ENCODE measurements at places on chromosomes 12 and 14. TPM values are rescaled to one million over a fixed set of nuclear protein-coding genes. Genes with fewer than 3 reads are reported as not detected.
A peak's percentile ranks its signal among the peaks of the same experiment; 100 is the strongest.

The SPIC gene
- total RNA-seq = not detected

The BATF gene
- 39.4 TPM for total RNA-seq

The ANO4 gene
- not detected for total RNA-seq

The MSI1 gene
- not detected for total RNA-seq

GRCh38 chr14:98370352-98370751, 901.6 kb downstream of the BCL11B start:
- H3K27me3 ChIP-seq = no peaks in the 10 kb centered on the region
- no peak overlapping the region for H3K4me3 ChIP-seq
- H3K4me1 ChIP-seq = peaks cover 8% of the 10 kb centered on the region
- peaks cover 9% of the 10 kb centered on the region for H3K36me3 ChIP-seq
- no peak overlapping the region for H3K27ac ChIP-seq
- no peak for DNase-seq

DNA sequence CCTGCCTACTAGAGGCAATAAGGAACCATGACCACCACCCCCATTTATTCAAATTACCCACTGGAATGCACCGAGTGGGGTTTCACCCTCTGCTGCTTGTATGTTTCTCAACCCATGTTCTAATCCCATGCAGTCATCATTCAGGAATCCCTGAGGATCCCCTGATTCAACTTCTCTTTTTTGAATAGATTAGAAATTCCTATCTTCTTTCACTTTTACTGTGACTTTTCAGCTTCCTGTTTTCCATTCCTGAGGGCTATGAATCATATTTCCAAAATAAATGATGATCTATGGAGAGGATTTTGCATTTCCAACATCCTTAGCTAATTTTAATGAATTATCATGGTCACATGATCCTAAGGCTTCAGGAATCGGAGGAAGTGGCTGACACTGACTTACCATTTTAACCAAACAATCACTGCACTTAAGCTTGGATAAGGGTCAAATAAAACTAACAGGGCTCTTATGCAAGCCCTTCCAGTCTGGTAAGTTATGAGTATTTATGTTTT, 19.4 kb upstream of the P2RX4 start:
- DNase-seq = no peak
- H3K4me3 ChIP-seq = no peak overlapping the region
- H3K4me1 ChIP-seq = peaks cover 8% of the 10 kb centered on the region
- H3K27ac ChIP-seq = no peak overlapping the region
- H3K27me3 ChIP-seq = no peaks in the 10 kb centered on the region

- no peaks in the 10 kb centered on the region for H3K36me3 ChIP-seq
- DNase-seq = peak; percentile 47
- H3K27me3 ChIP-seq = peaks cover 4% of the 10 kb centered on the region
- H3K4me3 ChIP-seq = peak overlapping the region; percentile 34
- H3K4me1 ChIP-seq = peaks cover 15% of the 10 kb centered on the region
Measured at GRCh38 chr12:131105736-131106348, 152.1 kb downstream of the ADGRD1 start.

GRCh38 chr12:54304187-54304810, 3.5 kb upstream of the NFE2 start:
- H3K27ac ChIP-seq = no peak overlapping the region
- no peak overlapping the region for H3K4me3 ChIP-seq
- DNase-seq = no peak

DNA sequence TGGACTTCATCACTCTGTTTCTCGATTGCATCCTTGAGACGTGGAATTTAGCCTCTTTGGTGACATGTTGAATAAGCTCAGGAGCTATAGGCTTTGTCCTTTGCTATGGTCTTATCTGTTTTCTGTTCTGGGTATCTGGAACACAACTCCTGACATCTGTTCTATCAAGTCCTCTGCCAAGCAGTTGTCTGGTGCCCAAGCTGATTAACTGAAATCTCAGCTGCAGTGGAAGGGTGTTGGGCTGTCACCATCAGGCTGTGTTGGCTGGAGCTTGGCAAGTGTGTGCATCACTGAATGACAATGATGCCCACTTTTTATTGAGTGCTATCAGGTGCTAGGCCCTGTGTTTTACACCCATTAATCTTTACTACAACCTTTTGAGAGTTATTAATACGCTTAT, 77.8 kb downstream of the SMOC1 start:
- no peak for DNase-seq
- H3K36me3 ChIP-seq = no peaks in the 10 kb centered on the region
- H3K4me3 ChIP-seq = no peak overlapping the region
- H3K4me1 ChIP-seq = no peaks in the 10 kb centered on the region

DNA sequence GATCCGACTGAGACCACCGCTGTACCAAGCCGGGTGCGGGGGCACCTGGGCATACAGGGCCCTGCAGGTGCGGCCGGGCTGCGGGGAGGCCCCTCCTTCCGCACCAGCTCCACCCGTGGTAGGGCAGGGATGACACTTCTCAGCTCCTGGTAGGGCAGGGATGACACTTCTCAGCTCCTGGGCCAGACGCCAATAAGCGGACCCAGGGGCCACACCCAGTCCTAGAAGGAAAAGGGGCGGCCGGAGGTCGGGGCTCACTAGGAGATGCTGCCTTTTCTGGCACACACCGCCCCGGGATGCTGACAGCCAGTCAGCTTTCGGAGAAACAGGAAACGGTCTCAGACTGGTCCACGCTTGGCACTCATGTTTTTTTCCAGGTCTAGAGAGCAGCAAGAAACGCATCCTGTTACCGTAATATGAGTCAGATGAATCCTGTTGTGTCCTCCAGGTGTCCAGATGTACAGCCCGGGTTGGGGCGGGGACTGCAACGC, 34.8 kb downstream of the NFKBIA start:
- no peaks in the 10 kb centered on the region for H3K36me3 ChIP-seq
- H3K27me3 ChIP-seq = no peaks in the 10 kb centered on the region
- H3K27ac ChIP-seq = no peak overlapping the region
- H3K4me1 ChIP-seq = peaks cover 33% of the 10 kb centered on the region

- no peak overlapping the region for H3K4me3 ChIP-seq
- no peak for DNase-seq
- H3K36me3 ChIP-seq = peaks cover 39% of the 10 kb centered on the region
- peak overlapping the region; percentile 1 for H3K27ac ChIP-seq
Measured at GRCh38 chr12:89236748-89237383, 115.4 kb downstream of the DUSP6 start.

- no peak overlapping the region for H3K27ac ChIP-seq
- H3K36me3 ChIP-seq = no peaks in the 10 kb centered on the region
- H3K4me3 ChIP-seq = no peak overlapping the region
- H3K4me1 ChIP-seq = no peaks in the 10 kb centered on the region
Measured at GRCh38 chr14:96783043-96783914, 13.9 kb upstream of the VRK1 start.

- no peak overlapping the region for H3K4me3 ChIP-seq
- DNase-seq = peak; percentile 39
- H3K27me3 ChIP-seq = no peaks in the 10 kb centered on the region
- peak overlapping the region; percentile 10 for H3K27ac ChIP-seq
- H3K36me3 ChIP-seq = peaks cover 12% of the 10 kb centered on the region
Measured at GRCh38 chr14:101595887-101596721, 34.8 kb downstream of the DIO3 start.

- no peak overlapping the region for H3K27ac ChIP-seq
- no peak overlapping the region for H3K4me3 ChIP-seq
- no peaks in the 10 kb centered on the region for H3K27me3 ChIP-seq
Measured at GRCh38 chr14:101235335-101236103, 325.8 kb upstream of the DIO3 start.

DNA sequence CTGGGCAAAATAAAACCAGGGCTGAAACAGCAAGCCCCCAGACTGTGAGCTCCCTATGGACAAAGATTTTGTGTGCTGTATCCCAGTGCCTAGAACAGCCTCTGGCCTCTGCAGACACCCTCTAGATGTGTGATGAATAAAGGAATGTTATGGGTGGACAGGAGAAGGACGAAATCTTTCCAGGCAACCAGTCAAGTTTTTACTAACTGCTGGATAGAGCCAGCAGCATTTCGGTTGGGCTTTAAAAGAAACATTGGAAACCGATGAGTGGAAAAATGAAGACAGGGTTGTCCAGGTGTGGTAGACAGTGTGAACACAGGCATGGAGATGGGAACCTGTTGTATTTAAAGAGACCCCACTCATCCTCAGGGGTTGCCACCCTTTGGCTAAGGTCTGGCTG, 4.0 kb downstream of the CHGA start:
- no peak overlapping the region for H3K4me3 ChIP-seq
- H3K27ac ChIP-seq = no peak overlapping the region
- H3K36me3 ChIP-seq = no peaks in the 10 kb centered on the region
- H3K27me3 ChIP-seq = peaks cover 10% of the 10 kb centered on the region
- no peak for DNase-seq

DNA sequence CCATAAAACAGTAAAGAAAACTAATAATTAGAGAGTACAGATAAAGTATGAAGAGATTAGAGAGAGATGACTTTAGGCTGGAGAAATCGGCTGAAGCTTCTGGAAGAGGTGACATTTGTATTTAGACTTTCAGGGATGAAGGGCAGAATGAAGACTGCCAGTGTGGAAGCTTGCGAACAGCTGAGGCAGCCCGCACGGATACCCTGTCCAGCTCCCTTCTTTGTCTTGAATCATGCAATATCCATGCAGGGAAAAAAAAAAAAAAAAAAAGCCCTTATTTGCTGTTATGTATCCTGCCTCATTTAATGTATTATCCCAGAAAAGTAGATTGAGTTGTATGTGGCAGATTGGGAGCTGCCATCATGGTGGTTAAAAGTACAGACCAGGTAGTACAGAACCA, 331.8 kb downstream of the ZFP36L1 start:
- DNase-seq = no peak
- H3K27ac ChIP-seq = no peak overlapping the region
- no peaks in the 10 kb centered on the region for H3K4me1 ChIP-seq
- no peaks in the 10 kb centered on the region for H3K27me3 ChIP-seq
- no peaks in the 10 kb centered on the region for H3K36me3 ChIP-seq
- no peak overlapping the region for H3K4me3 ChIP-seq

GRCh38 chr12:29807129-29807528, 23.4 kb upstream of the TMTC1 start:
- H3K4me1 ChIP-seq = no peaks in the 10 kb centered on the region
- no peaks in the 10 kb centered on the region for H3K27me3 ChIP-seq
- no peak for DNase-seq
- no peak overlapping the region for H3K4me3 ChIP-seq

GRCh38 chr12:59168647-59169046, 248.3 kb upstream of the LRIG3 start:
- H3K4me3 ChIP-seq = no peak overlapping the region
- H3K27ac ChIP-seq = no peak overlapping the region
- H3K36me3 ChIP-seq = no peaks in the 10 kb centered on the region
- no peaks in the 10 kb centered on the region for H3K4me1 ChIP-seq
- H3K27me3 ChIP-seq = peaks cover 7% of the 10 kb centered on the region

GRCh38 chr14:104263675-104264358, 125.4 kb downstream of the KIF26A start:
- H3K4me3 ChIP-seq = no peak overlapping the region
- no peak overlapping the region for H3K27ac ChIP-seq
- H3K4me1 ChIP-seq = peaks cover 3% of the 10 kb centered on the region
- no peak for DNase-seq

GRCh38 chr12:88662961-88663360, 82.7 kb upstream of the KITLG start:
- no peak overlapping the region for H3K4me3 ChIP-seq
- no peaks in the 10 kb centered on the region for H3K27me3 ChIP-seq
- no peak overlapping the region for H3K27ac ChIP-seq
- no peak for DNase-seq
- H3K36me3 ChIP-seq = no peaks in the 10 kb centered on the region
- no peaks in the 10 kb centered on the region for H3K4me1 ChIP-seq

GRCh38 chr12:123427036-123427769, 9.3 kb downstream of the RILPL2 start:
- DNase-seq = peak; percentile 47
- peak overlapping the region; percentile 87 for H3K27ac ChIP-seq
- no peaks in the 10 kb centered on the region for H3K27me3 ChIP-seq
- peak overlapping the region; percentile 25 for H3K4me3 ChIP-seq

GRCh38 chr12:105507311-105508038, 177.0 kb downstream of the C12orf75 start:
- no peaks in the 10 kb centered on the region for H3K36me3 ChIP-seq
- H3K4me1 ChIP-seq = no peaks in the 10 kb centered on the region
- H3K27me3 ChIP-seq = peaks cover 8% of the 10 kb centered on the region

DNA sequence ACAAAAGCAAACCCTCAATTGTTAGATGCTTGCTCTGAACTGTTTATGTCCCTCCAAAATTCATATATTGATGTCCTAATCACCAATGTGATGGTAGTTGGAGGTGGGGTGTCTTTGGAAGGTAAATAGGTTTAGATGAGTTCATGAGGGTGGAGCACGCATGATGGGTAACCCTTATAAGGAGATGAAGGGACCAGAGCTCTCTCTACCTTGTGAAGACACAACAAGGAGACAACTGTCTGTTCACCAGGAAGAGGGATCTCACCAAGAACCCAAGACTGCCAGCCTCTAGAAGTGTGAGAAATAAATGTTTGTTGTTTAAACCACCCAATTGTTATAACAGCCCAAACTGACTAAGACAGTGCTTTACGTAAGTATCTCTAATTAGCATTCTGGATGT, 27.0 kb downstream of the DHRS2 start:
- no peak overlapping the region for H3K27ac ChIP-seq
- no peak for DNase-seq
- H3K27me3 ChIP-seq = peaks cover 3% of the 10 kb centered on the region
- no peak overlapping the region for H3K4me3 ChIP-seq
- no peaks in the 10 kb centered on the region for H3K4me1 ChIP-seq
- H3K36me3 ChIP-seq = no peaks in the 10 kb centered on the region
